ENCODE measurements at places on chromosomes 6 and 20.

DNA sequence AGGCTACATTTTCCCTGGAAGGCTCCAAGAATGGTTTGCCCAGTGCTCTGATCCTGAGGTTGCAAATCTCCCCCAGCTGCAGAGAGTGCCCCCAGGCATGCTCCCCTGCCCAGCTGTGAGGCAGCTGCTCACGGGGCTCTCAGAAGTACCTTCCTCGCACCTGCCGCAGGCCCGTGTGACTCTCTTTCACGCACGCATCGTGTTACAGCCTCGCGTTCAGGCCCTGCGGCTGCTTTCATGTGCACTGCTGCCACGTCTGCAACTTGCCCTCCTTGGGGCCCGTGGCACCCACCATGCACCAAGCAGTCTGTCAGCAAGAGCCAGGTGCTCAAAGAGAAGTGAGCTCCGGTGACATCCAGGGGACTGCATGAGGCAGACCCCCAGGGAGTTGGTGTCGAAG lies 28.6 kb upstream of the SPO11 start:
- DNase-seq: no peak

DNA sequence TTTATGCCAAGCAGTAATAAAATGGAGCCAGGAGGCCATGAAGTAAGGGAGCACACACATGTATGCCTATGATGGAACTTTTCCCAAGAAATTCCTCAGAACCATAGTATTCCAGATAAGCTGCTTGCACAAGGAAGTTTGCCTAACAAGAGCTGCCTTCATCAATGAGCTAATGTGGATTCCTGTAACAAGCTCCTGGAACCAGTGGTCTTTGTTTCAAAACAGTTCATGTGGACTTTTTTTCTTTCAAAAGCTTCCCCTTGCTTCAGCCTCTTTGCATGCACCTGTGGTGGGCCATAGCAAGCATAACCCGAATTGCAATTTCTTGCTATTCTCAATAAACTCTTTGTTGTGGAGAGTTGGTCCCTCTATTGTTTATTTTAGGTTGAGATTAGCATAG lies 359.6 kb downstream of the UTRN start:
- DNase-seq: no peak

DNA sequence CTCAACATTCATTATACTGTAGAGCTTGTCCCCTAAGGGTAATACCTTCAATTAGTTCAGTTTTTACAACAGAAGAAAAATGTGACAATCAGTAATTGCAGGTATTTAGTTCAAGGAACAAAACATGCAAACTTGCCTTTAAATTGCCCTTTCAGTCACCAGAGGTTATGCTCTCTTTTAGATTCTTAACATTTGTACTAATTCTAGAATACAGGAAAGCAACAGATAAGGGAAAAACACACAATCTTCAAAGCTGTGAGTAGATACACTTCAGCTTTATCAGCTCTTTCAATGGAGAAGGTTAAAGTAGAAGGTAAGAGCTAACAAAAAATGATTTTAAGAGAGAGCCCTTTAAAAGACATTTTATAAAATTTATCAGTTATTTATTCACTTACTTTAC lies 173.1 kb downstream of the HS3ST5 start:
- DNase-seq: no peak

GRCh38 chr6:31729515-31729978 lies 448 bp upstream of the DDAH2 start:
- DNase-seq: peak; percentile 74

GRCh38 chr6:106488494-106489370 lies 128.2 kb downstream of the CRYBG1 start:
- no peak for DNase-seq
